ENCODE measurements at places on chromosomes 3 and 15.

DNA sequence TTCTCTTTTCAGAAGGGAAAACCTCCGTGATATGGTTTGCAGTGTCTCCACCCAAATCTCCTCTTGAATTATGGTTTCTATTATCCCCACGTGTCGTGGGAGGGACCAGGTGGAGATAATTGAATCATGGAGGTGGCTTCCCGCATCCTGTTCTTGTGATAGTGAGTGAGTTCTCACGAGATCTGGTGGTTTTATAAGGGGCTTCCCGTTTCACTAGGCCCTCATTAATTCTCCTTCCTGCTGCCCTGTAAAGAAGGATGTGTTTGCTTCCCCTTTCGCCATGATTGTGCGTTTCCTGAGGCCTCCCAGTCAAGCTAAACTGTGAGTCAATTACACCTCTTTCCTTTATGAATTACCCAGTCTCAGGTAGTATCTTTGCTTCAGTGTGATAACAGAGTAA is 692.7 kb upstream of the GRM7 start:
- no peak for DNase-seq

- no peak for DNase-seq
These were observed 105.6 kb downstream of the GTPBP8 start for GRCh38 chr3:113096188-113096892.

DNA sequence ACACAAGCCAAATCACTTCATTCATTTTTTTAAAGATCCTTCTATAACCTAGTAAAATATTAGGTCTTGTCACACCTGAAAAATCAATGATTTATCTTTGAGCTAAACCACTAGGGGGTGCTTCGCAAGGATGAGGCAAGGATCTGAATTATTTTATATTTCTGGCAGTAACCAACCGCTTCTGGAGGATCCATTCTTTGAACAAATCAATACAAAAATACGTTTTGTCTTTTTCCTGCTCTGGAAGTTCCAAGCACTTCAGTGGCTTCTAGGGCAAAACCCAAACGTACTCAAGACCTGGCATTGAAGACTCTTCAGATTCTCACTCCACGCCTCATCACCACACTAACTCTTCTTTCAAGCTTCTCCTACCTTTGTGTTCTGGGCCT is 486 bp downstream of the LSG1 start:
- no peak for DNase-seq

DNA sequence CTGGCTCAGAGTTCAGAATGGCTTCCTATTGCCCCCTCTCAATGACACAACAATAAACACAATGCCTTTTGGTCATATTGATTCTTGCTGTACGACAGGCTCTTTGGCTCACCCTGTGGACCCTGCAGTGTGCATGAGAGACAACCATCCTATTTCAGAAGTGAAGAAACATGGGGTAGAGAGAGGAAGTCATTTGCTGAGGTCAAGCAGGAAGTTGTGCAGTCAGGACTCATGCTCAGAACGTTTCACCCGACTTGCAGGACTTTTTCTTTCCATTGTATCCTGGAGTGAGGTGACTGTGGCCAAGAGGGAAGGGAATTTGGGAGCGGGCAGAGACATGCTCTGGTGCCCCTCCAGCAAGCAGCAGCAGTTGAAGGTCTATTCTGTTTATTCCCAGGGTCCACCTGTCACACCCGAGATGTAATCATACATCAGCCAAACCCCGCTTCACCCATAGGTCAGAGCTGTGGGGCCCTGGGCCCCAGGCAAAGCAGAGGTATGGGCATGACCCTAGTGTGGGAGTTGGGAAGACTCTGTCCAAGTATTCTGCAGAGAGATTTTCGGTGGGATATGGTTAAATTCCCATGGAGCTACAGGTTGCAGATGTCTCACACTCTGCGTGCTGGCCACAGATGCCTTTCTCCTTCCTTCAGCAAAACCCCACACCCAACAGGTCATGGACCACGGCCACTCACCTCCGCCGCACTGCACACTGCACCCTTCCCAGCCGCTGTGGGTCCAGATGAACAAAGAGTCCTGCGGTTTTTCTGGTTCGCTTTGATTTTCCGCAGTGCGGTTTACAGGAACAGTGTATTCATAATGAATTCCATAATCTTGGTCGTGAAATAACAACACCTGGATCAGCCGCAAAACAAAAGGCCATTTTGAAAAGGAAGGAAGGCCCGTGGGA is 290.6 kb downstream of the ADAMTS17 start:
- DNase-seq, result no peak

DNA sequence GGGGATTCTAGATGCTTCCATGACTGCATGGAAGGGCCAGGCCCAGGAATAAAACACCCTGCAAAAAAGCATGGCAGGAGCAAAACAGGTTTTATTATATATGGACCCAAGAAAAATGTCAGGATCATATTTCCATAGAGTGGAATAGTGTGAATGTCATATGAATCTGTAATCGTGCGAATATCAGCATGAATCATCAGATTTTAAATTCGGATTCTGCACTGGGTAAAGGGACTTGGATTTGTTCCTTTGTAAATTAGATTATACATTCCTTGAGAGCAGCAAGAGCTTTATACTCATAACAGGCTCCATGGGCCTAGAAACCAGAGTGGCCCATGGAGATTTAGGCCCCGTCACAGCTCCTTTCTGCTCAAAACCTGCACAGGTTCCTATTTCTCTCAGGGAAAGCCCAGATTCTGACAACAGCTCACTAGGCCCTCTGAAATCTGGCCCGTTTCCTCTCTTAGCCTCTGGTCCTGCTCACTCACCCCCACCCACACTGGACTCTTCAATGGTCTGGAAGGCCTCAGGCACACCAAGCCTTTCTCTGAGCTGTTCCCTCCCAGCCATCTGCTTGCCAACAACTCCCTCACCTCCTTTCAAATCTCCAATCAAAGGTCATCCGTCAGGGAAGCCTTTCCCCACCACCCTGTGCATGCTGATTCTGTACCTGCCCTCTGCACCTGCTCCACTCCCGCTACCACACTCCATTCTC is 76.0 kb downstream of the FEM1B start:
- no peak for DNase-seq

- DNase-seq, result no peak
These were observed 65.1 kb upstream of the CCR4 start for GRCh38 chr3:32886296-32886695.

- DNase-seq, result no peak
These were observed 6.5 kb downstream of the METTL6 start for GRCh38 chr3:15420871-15421270.

- DNase-seq, result no peak
These were observed 48.6 kb upstream of the LDHAL6B start for GRCh38 chr15:59157840-59158700.

- no peak for DNase-seq
These were observed 50.6 kb upstream of the ULK4 start for GRCh38 chr3:42012383-42012934.

DNA sequence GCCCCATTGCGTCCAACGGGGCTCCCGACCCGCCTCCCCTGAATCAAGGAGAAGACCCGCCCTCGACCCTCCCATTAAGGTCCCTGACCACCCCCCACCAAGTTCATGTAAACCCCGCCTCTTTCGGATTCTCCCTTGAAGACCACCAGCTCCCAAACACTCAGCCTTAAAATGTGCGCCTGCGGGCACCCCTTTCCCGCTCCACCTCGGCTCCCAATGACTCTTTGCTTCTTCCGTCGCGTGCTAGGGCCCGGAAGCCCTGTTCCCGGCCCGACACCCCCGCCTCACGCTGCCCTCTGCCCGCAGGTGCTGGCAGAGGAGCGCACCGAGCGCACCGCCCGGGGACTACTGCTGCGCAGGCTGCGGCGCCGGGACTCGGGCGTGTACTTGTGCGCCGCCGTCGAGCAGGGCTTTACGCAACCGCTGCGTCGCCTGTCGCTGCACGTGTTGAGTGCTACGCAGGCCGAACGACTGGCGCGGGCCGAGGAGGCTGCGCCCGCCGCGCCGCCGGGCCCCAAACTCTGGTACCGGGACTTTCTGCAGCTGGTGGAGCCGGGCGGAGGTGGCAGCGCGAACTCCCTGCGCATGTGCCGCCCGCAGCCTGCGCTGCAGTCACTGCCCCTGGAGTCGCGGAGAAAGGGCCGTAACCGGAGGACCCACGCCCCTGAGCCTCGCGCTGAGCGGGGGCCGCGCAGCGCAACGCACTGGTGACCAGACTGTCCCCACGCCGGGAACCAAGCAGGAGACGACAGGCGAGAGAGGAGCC is 2.7 kb upstream of the LSMEM2 start:
- DNase-seq, result no peak

GRCh38 chr3:126130081-126130855 is 46.3 kb upstream of the SLC41A3 start:
- no peak for DNase-seq

DNA sequence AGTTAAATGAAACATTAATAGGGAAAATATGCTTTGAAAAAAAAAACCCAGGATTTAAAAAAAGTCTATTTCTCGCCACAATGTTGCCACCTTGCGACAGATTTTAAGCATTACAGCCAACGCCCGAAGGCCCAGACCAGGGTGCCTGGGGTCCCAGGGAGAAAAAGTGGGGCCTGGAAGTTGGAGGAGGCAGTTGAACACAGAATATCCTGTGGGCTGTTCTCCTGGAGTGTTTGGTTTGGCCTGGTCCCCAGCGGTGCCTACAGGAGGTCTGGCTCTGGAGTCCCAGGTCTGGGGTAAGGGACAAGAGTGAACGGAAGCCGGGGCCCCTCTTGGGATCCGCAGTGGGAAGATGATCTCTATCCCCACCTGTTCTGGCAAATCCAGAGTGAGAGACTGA is 3.4 kb downstream of the RNU6-1 start:
- DNase-seq, result no peak

DNA sequence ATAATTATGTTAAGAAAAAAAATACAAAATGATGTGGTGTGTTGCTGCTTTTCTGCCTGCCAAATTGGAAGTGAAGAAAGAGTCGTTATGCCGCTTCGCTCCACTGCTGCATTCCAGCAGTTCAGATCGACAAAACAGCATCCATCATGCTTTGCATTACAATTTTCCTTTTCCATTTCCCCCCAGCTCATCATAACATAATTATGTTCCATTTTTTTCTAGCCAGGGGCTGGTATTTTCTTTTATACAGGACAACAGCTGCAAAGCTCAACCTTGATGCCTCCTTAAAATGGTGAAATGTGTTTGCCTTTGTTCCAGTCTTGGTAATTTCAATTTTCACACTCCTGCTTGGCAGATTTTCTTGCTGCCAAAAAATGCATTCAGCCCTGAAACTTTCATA is 44.9 kb upstream of the KBTBD12 start:
- no peak for DNase-seq

DNA sequence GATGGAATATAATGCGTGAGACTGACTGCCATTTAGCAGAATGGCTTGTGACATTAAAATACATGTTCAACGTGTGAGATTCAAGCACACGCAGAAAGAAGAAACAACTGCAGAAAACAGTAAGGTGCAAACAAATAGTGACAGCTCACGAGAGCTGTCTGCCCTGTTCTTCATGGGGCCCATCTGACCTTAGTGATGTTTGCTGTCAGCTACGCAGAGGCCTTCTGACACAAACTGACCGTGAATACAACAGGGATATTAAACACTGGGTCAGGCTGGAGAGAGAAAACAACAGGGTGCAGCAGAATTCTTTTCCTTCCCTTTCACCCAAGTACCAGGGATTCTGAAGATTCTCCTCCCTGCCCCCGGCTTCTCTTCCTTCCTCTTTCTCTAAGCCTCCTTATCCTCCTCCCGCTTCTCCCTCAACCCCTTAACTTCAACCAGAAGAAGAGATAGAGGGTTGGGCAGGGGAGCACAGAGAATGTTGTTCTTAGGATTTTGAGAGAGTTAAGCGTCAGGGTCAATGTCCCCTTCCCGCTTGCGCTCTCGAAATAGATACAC is 2.1 kb downstream of the TNFAIP8L3 start:
- DNase-seq, result no peak

GRCh38 chr3:119257111-119257510 is 16.4 kb upstream of the B4GALT4 start:
- DNase-seq, result no peak

- DNase-seq, result no peak
These were observed 179.3 kb downstream of the FRMD5 start for GRCh38 chr15:44015545-44016305.

GRCh38 chr15:92612891-92613290 is 42.7 kb downstream of the FAM174B start:
- DNase-seq, result no peak

DNA sequence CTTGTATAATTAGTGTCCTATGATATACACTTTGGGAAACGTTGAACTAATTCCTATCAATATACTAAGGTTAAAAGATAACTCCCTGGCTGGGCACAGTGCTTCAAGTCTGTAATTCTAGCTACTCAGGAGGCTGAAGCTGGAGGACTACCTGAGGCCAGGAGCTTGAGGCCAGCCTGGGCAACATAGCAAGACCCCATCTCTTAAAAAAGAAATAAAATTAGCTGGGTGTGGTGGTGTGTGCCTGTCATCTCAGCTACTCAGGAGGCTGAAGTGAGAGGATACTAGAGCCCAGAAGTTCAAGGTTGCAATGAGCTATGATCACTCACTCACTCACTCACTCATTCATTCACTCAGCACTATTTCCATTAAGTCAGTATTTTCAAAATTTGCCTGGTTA is 55.2 kb downstream of the SLC12A6 start:
- DNase-seq, result no peak
